ENCODE measurements at places on chromosomes 12 and 14.
A peak's percentile ranks its signal among the peaks of the same experiment; 100 is the strongest.

- DNase-seq = peak; percentile 97
These were observed 9.8 kb upstream of the CIPC start for GRCh38 chr14:77088219-77088618.

DNA sequence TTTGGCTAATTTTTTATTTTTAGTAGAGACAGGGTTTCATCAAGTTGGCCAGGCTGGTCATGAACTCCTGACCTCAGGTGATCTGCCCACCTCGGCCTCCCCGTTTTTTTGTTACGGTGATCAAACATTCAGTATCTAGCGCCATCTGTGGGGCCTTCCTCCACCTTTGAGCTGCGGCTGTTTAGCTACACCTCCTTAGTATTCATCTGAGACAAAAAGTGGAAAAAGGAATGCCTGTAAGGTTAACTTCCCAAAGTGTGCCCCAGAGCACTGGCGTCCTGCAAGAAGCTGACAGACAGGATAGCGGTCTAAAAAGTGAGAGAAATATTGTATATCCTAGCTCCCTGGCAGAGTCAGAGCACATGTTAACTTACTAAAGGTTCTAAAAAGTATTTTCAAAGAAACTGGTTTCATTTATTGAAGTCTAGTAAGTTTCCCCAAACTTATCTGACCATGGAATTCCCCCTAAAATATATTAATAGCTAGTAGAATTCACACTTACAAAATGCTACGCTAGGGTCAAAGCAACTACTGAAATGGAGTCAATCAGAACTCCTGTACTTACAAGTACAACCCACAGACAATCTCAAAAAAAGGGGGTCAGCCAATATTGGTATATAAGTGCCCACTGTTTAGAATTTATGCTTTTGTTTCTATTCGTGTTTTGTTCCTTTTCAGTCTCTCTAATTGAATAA lies 59.1 kb downstream of the DUSP16 start:
- DNase-seq = no peak

GRCh38 chr12:56628671-56629458 lies 1.3 kb downstream of the BAZ2A start:
- peak; percentile 65 for DNase-seq

DNA sequence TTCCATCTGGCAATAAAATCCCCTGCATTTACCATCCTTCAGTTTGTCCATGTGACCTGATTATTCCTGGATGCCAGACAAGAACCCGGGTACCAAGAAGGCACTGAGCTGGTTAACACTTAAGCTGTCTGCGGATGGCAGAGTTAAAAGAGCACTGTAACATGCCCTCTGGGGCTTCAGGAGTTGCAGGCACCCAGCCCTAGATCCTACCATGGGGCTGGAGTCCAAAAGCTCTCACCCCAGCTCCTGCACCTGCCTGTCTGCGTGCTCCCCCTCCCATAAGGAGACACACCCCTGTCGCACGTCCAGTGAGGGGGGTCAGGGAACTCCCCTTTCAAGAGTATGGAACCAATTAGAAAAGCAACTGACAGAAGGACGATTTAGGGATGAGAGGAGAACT lies 14.6 kb upstream of the FBXO34 start:
- no peak for DNase-seq

DNA sequence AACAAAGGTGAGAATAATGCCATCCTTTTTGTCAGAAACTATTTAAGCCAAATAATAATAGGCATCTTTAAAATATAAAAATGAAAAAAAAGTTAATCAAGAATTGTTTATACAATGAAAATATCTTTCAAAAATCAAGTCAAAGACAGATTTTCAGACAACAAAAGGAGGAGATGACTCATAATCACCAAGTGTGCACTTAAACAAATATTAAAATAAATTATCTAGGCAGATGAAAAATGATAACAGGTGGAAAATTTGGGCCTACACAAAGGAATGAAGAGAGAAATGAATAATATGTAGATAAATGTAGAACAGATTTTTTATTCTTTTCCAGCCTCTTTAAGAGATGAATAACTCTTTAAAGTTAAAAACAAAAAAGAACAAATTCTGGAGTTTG lies 250.0 kb upstream of the PLEKHG7 start:
- DNase-seq = peak; percentile 61

DNA sequence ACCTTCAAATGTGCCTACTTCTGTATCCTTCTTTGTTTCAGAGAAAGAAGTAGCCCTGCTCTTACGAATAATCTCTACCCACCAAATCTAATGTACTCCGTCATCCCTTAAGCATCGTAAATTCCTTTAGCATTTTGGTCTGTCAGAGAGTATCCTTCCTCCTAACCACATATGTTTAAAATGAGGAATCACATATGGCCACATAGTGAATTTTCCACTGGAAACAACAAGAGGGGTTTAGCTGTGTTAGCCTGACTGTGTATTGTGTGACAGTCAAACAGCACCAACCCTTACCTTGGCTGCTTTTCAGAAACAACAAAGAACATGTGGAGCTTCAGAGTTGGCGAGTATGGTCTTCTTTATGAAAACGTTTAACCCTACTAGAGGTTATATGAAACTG lies 5.5 kb downstream of the LUM start:
- no peak for DNase-seq

DNA sequence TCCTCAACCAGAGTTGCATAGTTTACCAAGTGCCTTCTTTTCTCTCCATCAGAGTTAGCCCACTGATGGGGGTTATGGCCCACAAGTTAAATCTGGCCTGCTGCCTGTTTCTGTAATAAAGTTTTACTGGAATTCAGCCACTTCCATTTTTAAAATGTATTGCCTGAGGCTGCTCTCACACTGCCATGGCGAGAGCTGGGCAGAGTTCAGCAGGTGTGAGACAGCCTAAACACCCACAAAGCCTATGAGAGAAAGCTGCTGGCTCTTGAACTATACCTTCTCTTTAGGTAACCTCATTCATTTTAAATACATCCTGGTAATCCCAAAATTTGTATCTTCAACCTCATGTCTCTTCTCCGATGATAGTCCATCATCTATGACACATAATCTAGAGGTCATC lies 86.1 kb downstream of the BCL2L14 start:
- DNase-seq = peak; percentile 38

- no peak for DNase-seq
These were observed 392.5 kb downstream of the GLT1D1 start for GRCh38 chr12:129245769-129246168.

DNA sequence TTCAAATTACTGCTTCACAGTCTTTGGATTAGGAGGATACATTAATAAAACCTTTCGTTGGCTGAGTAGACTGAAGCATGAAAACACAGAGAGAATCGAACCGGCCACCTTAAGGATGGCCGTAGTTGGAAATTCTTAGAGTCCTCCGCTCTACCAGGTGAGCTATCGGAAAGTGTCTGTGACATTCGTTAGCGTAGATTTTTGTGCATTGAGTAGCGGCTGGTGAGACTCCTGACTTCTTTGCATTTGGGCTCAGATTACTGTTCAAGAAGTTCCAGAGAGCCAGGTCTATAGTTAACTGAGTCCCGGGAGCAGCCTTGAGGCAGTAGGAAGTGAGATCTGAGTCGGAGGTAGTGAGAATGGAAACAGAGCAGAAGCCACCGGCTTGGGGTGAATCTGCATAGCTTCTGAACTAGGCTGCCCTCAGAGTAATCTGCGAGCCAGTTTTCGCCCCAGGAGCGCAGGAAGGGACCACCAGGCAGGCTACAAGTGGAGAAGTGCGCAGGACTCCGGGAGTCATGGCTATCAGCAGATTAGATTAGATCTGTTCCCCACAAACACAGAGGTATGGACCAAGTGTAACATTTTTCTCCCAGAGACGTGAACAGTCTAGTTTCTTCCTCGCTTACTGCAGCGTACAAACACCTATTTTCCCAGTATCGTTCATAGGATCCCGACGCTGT lies 11.0 kb downstream of the OR6S1 start:
- DNase-seq = peak; percentile 24

DNA sequence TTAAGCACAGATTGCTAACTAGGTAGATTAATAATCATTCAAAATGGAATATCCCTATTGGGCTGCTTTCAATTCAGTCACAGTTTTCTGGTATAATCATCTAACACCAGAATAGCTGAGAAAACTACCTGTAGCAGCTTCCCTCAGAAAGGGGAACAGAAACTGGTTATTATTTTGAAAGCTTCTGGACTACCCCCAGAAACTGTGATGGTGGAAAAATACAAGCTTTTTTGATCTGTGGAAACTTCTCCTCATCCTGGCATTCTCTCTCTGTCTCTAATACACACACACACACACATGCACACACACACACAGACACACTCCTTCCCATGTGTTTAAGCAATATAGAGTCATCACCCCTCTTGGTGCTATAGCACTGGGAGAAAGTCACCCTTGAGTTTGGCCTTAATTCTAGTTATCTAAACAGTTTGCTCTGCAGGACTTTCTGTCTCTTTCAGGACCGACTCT lies 251.5 kb upstream of the LMO3 start:
- DNase-seq = no peak

DNA sequence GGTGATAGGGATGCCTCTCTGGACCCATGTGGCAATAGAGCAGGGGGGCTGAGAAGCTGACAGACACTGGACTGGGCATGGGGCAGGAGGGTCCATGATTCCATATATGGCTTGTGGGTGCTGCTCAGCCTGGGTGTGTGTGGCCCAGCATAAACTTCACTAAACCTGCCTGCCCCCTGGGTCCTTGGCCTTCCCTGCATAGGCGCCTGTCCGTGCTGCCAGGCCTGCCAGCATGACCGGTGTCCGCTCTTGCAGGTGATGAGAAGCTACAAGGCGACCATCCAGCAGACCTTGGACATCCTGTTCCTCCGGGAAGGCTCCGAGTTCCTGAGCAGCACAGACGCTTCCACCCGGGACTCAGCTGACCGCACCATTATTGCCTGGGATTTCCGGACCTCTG lies 61.6 kb downstream of the BEGAIN start:
- DNase-seq = no peak

DNA sequence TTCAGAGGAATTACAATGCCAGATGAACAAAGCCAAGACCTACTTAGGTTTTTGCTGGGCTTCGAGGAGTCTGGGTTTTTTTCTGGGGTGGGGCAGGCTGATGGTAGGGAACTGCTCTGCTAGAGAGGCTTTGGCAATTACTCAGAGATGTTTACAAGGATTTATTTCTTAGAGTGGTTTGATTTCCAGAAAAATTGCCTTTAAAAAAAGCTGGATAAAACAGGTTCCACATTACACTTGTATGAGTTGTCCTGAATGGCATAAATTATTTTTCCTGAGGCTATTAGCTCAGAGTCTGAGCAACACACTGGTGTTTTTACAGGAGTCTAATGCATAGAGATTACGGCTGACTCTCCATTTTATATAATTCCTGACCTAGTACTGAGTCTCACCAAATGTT lies 118.5 kb upstream of the FRMD6 start:
- DNase-seq = no peak

- DNase-seq = no peak
These were observed 305.2 kb upstream of the SYT1 start for GRCh38 chr12:78559416-78559815.

DNA sequence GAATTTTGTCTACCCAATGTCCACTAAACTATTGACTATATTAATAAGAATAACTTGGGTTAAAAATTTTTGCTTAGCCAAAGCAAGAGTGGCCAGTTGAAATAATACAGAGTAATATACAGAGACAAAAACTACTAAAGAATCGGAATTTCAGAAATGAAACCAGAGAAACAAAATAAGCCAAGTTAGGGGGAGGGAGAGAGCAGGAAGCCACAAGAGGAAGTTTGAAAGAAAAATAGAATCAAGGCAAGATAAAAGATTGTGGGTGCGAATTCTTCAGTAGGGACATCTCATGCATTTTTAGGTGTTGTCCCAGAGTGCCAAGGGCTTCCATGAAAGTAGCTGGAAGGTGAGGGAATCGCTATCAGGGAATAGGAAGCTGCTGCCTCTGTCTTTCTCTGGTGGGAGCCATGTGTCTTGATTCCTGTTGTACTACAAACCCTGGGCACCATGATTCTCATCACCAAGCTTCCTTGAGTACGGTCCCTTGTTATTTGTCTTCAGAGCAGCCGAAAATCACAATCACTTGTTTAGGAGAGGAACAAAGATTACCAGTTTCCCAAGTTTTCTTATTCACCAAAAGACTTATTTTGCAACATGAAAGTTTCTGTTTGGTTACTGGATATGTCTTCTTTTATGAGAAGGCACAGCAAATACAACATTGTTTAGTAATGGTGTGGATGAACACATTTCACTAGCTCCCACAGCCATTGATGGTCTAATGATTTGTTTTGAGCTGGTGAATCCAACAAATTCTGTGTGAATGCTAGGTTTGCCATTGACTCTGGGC lies 16.7 kb downstream of the NEUROD4 start:
- no peak for DNase-seq

GRCh38 chr14:71142375-71143038 lies 235.2 kb downstream of the PCNX1 start:
- no peak for DNase-seq

DNA sequence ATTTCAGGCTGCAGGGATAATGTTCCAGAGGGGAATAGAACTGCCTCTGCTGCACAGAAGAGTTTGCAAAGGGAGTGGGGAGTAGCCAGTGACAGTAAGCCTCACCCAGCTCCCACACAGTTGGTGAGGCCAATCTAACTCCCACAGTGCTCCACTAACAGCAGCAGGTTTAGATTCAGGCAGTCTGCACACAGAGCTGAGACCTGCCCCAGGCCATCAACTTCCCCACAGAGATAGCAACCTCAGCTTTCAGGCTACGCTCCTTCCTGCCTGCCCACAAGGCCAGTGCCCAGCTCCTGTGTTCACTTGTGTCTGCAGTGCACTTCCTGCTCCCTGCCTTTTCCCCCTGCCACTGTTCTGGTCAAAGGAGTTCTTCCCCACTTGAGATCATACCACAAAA lies 107.5 kb downstream of the TBC1D30 start:
- no peak for DNase-seq

GRCh38 chr12:123937707-123938591 lies 34.7 kb downstream of the CCDC92 start:
- DNase-seq = no peak

DNA sequence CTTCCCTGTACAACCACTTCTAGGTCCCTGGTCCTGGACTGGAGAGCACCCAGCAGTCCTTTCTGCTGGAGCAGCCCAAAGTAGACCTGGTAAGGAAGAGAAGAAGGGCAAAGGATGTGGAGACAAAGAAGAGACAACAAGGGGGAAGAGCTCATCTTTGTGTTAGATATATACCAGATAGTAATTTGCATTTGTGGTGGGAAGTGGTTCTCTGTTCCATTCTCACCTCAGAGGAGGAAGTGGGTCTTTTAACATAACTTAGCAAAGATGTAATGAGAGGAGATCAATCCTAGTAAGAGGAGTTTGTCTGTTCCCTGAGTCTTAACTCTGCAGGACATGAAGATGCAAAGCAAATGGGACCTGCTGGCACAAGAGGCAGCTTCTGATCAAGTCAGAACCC lies 8.0 kb downstream of the CCDC198 start:
- no peak for DNase-seq

GRCh38 chr14:44945264-44945663 lies 16.5 kb downstream of the KLHL28 start:
- DNase-seq = no peak

- DNase-seq = no peak
These were observed 13.2 kb upstream of the GALNT9 start for GRCh38 chr12:132342251-132343227.
